ENCODE measurements at places on chromosomes 6 and 20.

- DNase-seq: peak; percentile 36
These were observed 556.6 kb upstream of the CDH4 start for GRCh38 chr20:60695226-60696000.

GRCh38 chr6:2531426-2532215 is 219.1 kb downstream of the MYLK4 start:
- DNase-seq: peak; percentile 51

- peak; percentile 6 for DNase-seq
These were observed 16.2 kb downstream of the HLA-DPB1 start for GRCh38 chr6:33091957-33092356.

DNA sequence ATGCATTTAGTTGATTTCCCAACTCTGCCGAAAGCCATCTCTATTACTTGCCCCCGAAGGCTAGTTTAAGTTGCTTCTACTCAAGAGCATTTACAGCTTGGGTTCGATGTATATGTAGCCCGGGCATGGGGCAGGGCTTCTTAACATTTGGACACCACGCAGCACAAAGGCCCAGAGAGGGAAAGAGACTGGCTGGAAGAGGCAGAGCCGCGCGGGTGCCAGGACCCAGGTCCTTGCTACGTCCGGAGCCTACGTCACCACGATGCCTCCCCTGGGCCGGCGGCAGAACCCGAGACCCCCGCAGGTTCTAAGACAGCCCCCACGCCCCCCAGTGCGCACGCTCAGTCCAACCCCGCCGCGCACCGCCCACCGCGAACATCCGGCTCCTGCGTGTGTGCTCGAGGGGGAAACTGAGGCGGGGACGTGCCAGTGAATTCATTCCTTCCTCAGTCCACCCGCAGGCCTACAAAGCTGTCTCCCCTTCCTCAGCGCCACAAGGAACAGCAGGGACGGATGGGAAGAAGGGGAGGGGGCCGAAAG is 367 bp upstream of the PCIF1 start:
- peak; percentile 44 for DNase-seq

- DNase-seq: no peak
These were observed 222.4 kb downstream of the DLL1 start for GRCh38 chr6:170068496-170068895.

DNA sequence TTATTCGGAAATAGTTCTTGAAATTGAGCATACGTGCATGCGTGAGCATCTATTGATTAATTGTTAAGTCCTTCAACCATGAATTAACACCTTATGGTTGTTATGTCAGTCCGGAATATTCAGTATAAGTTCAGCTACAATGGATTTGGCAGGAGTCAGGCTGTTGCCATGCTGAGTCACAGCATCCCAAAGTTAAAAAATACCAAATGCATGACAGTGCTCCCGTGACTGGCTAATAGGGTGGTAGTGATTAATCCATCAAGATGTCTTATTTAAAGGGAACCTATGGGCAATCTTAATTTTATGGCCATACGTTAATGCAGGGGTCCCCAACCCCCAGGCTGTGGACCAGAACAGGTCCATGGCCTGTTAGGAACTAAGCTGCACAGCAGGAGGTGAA is 10.5 kb downstream of the RAE1 start:
- peak; percentile 54 for DNase-seq

DNA sequence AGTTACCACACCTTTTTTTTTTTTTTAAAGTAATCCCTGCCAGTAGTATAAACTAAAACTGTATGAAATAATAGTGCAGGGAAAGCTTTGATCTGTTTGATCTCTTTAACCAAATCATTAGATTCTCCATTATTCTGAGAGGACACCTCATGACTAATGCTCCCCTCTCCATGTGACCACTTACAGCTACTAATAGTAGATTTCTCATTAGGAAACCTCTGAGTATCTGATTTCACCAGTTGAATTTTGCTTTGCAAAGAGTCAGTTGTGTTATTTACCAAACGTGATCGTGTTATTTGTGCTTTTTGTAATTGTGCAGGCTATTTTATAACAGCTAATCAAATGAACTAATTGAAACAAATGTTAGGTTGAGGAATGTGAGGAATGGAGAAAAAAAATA is 12.5 kb downstream of the CASP8AP2 start:
- no peak for DNase-seq

GRCh38 chr6:2213086-2213485 is 32.3 kb downstream of the GMDS start:
- no peak for DNase-seq

- no peak for DNase-seq
These were observed 24.0 kb downstream of the JAG1 start for GRCh38 chr20:10649797-10650160.

DNA sequence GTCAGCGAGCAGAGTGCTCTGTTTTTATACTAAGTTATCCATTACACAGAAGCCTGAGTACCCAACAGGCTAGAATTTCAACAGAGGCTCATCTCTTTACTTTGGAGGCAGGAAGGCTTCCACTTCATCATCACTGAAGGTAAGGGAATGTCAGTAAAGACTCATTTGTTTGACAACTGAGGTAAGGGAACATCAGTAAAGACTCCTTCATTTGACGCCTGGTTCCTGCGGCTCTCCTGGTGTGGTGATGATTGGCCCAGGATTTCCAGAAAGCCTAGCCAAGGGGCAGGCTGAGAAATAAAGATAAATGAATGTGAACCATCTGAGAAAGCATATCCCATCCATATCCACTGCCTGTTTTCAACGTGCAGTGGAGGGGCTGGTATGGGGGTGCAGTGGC is 244.6 kb upstream of the ECI2 start:
- no peak for DNase-seq

DNA sequence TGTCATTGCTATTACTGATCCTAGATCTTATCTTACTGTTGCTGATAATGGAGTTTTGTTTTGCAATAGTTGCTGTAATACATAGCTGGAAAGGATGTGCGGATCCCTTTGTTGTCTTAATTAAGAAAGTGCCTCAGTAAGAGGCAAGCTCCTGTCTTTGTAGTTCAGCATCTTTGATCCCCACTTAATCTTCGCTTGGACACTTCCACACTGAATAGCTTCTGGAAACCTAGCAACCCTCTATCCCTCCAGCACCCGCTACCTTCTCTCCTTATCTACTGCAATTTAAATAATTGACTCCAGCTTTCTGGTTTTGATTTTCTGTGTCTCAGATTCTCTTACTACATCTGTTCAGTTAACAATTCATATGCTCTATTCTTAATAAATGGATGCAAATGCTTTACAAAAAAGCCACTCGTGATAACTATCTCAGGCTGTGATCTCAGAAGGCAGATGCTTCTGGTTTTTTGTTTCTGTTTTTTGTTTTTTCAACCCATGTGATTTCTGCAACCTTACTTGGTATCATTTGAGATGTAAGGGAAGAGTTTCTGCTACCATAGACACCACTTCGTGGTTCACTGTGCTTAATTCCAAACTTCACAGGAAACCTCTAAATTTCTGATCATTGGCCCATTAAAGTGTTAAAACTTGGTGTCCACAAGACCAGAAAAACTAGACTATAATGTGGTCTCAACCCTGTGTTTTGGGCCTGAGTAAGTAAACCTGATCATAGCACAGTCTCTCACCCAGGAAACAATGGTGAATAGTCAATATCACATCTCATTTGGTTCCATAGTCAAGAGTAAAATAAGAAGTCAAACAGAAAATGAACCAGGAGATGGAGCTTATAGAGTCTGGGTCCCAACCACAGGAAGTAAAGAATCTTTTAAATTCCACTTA is 352.1 kb upstream of the SOX4 start:
- no peak for DNase-seq

DNA sequence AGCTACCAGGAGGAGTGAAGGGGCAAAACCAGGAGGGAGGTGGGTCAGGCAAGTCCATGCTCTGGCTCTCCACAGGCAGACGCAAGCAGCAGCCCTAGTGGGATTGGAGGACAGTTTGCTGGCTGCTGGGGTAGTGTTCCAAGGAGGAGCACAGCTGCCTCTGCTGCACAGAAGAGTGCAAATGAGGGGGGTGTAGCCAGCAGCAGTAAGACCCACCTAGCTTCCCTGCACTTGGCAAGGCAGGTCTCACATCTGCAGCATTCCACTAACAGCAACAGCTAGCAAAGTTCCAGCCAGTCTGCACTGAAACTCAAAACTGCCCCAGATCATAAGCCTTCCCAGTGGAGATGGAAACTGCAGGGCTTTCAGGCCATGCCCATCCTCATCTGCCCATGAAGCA is 405.0 kb downstream of the UTRN start:
- DNase-seq: no peak

DNA sequence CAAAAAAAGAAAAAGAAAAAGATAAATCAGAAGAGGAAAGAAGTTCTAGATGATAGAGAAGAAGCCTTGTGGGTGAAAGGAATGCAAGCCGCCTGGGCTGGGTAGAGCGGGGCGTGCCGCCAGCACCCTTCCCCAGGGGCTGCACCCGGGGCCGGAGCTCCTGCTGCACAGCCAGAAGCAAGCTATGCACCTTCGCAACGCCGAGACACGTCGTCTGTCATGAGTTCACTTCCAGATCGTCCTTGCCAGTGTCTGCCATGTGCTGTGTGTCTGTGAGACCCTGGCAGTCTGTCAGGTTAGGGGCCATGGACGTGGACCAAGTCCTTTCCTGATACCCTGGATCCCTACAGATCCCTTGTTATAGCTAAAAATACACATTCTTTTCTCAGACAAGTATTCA is 25.5 kb upstream of the ADRM1 start:
- no peak for DNase-seq

GRCh38 chr6:124924333-124924759 is 37.9 kb upstream of the RNF217 start:
- DNase-seq: no peak

DNA sequence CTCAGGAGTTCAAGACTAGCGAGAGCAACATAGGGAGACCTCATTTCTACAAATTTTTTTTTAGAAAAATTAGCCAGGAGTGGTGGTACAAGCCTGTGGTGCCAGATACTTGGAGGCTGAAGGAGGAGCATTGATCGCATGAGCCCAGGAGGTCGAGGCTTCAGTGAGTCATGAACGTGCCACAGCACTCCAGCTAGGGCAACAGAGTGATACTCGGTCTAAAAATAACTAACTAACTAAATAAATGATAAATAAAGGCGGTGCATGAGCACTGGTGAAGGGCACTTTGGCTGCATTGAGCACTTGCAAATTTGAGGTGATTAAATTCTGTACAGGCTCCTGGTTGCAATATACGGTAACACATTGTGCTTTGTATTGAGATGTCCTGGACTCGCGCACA is 13.5 kb downstream of the HLA-A start:
- DNase-seq: no peak

GRCh38 chr6:11230158-11231107 is 2.0 kb downstream of the NEDD9 start:
- no peak for DNase-seq

DNA sequence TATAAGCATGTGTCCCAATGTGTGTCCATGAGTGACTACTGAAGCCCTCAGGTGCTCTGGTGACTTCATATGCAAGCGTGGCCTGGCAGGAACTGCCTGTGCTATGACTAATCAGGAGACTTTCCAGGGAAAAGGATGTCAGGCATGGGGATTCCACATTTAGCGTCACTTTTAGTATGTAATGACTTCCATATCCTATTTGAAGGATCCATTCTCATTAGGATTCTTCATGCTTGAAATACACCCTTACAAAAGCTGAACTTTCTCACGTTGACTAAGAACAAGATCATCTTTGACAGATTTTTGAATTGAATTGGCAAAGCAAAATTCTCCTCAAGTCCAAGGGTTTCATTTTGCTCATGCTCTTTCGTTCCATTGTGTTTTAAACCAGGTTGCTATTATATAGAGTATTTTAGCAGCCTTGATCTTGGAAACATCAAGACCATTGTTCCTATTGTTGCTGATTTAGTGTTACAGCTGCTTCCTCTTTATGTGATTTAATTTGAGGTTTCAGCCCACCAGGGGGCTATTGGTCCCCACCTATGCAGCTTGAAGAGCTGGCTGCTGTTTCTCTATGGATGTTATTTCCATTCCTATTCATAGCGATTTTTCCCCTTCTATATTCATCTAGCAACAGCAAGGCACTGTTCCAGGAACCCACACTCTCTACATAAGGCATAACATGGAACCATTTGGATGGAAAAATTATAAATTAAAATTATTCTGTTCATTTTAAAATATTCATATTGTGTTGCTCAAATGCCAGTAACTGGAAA is 418.6 kb downstream of the CDKAL1 start:
- peak; percentile 62 for DNase-seq

DNA sequence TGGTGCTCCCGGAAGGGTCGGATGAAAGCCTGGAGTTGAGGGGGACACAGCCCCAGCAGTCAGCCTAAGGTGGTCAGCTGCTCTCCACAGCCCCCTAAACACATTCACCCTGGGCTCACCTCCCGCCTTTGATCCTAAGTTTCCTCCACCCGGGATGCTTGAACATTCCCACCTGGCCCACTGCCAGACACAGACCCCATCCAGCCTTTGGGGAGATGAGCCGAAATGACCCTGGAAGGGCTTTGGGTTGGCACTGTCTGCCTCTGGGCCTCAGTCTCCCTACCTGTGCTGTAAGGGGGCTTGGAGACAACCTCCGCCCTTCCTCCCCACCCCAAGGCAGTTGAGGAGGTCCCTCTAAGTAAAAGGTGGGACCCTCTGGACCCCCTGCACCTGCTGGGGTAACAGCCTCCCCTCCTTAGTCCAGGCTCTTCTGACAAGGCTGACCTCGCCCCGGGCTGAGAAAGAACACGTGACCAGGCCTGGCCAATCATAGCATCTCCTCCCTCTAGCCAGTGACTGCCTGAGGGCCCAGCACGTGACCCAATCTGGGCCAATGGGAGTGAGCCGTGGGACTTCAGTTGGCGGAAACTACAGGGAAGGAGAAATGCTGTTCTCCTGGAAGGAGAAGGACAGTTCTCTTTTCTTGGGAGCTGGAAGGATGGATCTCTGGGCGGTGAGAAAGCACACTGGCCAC is 16.9 kb upstream of the UBE2V1 start:
- no peak for DNase-seq

DNA sequence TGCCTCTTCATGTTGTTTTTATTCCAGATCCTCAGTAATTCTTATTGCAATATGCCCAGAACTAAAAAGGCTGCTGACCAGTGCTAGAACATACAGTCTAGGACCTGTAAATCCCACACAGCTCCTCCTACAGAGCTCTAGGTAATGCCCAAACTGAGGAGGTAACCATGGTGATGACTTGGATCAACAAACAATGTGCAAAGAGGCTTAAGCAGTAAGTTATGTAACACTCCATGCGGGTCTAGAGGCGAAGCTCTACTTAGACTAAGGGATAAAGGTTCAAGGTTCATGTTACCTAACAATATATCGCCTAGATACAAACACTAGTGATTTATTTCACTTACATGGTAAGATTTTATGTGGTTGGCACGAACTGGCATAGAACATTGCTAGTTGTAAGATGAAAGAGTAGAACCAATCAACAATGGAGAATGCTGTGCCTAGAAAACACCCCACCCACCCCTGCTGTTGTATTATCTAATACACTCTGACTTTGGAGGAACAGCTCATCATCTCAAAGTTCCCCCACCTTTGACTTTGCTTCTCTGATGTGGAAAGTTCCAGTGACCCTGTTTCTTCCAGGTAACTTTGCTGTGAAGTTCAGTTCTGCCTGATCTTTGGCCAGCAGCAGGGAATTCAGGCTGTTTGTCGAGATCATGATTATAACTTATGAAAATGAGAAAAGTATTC is 242.4 kb downstream of the ALDH8A1 start:
- peak; percentile 86 for DNase-seq

- DNase-seq: no peak
These were observed 379.9 kb downstream of the CD109 start for GRCh38 chr6:74075896-74076295.

Measured in fibroblast of villous mesenchyme (primary cell).